Transverse colon (tissue), 4 donors: ENCODE measurements at places on chromosomes 1 and 21.

- DNase-seq = no peak
These were observed 65.5 kb upstream of the WNT4 start for GRCh38 chr1:22208268-22208972.

GRCh38 chr1:40462956-40463590 lies 12.8 kb downstream of the ZFP69B start:
- DNase-seq = no peak

DNA sequence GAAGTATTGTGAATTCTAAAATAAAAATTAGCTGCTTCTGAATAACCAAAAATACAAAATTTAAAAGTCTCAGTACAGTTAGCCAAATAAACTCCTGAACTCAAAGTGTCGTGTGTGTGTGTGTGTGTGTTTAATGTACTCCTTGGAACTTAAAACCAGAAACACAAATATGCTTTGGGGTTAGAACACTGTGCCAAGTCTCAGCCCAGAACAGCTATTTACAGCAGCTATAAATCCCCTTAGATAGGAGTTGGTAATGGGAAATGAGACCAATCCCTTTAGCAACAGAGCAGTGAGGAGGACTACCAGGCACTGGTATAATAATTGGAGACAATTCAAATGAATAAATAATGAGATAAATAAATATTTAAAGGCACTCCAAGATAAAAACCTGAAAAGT lies 83.1 kb downstream of the PATJ start:
- DNase-seq = no peak

DNA sequence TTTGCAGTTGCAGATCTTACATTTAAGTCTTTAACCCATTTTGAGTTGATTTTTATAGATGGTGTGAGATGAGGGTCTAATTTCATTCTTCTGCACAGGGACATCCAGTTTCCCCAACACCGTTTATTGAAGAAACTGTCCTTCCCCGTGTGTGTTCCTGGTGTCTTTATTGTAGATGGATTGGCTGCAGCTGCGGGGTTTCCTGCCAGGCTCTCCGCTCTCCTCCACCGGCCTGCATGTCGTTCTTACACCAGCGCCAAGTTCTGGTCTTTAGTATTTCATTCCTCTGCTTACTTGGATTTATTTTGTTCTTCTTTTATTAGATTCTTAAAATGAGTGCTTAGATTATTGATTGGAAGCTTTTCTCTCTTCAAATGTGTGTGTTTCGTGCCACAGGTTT lies 98.9 kb upstream of the COL6A1 start:
- no peak for DNase-seq

DNA sequence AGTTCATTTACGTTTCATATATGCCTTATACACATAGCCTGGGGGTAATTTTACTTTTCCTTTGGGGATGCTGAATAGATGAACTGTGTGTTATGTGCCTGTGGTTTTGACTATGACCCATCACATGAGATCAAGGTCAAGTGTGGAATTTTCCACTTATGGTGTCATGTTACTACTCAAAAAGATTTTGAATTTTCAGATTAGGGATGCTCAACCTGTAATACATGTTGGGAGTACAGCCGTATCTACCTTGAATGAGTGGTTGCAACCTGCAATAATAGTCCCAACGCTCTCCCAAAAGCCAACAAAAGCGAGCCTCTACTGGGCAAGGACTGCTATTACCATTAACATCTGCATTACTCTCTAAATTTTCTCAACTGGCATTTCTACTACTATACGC lies 68.5 kb upstream of the SDC3 start:
- no peak for DNase-seq

DNA sequence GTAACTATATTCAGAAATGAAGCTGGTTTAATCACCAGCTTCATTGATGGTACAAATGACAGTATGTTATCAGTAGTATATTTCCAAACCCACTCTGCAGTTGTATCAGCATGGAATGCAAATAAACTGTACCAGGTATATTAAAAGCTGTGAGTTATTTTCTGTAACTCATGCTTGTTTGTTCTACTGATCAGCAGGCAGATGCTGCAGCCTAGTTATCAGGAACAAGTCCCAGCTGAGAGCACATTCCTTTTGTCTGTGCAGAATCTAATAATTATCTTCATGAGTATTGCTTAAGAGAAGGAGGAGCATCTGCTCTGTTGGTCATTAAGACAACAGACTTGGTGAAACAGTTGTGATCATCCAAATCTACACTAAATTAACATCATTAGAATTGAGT lies 1331.1 kb downstream of the MRPL39 start:
- no peak for DNase-seq

DNA sequence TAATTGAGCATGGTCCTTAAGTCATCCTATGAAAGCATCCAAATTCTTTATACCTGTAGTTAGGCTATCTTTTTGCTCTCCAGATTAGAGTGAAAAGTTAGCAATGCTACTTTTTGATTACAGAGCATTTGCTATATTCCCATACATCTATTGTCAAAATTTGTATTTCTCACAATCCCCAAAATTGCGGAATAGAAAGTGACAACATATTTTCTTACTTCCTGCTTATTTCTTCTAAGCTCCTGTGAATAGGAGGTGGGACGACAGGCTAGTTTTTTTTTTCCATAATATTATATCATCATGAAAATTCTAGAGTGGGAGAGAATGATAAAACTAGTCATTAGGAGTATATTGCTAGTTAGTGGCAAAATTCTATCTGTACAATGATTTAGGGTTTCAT lies 264.0 kb upstream of the DPYD start:
- no peak for DNase-seq
